ENCODE measurements at places on chromosomes 2 and 18.

GRCh38 chr2:215409331-215410127 is 26.3 kb downstream of the FN1 start:
- DNase-seq = no peak

DNA sequence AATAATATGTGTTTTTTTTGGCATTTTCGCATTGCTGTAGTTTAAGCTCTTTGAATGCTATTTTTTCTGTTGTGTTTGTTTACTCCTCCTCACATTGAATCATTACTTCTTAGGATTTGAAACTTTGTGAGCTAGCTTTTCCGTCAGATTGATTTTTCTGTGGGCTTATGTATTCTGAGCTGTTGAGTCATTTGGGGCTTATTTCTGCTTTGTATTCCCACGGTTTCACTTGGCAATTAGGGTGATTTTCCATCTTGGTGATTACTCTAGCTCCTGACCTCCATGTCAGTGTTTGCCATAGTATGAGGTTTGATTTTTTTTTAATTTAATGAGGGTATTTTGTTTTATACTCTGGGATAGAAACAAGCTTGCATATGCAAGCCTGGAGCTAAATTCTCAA is 200.0 kb downstream of the CCDC102B start:
- no peak for DNase-seq

DNA sequence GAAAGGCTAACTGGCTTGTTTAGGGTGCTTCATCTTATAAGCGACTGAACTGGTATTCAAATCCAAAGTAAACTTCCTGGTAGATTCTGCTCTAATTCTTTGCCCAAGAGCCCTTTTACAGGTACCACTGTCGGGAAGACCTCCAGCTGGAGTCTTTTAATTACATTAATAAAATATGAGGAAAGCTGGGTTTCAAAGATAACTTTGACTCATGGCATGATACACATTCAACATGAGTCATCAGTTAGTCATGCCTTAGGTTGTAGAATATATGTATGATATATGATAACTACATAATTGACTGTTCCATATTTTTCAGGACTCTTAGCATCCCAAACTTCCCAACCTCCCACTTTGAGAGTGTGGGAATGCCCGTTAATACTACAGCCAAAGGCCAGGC is 32.3 kb downstream of the ZCCHC2 start:
- no peak for DNase-seq

- no peak for DNase-seq
These were observed 19.3 kb upstream of the TNFAIP6 start for GRCh38 chr2:151338115-151338514.

DNA sequence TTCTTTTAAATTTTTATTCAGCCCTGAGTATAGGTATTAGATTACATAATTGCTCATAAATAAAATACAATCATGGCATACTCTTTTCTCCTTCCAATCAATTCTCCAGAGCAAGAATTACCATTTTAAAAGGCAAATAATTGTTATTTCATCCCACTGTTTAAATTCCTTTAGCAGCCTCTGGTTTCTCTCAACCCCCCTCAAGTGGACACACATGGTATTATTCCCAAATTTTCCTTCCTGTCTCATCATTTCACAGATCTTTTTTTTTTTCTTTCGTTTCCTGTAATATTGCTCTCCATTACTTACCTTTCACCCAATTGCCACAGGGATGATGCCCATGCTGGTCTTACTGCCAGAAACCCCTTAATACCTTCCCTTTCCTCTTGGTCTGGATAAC is 385.2 kb downstream of the RIT2 start:
- DNase-seq = peak; percentile 28

DNA sequence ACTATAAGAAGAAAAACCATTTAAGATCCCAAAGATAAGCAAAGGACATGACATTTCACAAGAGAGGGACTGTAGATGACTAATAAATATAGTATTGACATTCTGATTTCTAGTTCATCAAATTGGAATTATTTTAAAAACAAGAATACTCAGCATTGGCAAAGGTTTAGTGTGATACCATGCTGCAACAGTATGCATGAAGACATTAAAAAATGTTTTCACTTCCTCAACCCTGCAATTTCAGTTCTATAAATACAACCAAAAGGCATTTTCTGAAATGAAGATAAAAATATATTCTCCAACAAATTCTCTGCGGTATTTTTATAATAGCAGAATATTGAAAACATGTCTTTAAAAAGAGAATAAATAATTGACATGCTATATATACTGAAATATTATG is 2.1 kb downstream of the C2orf81 start:
- no peak for DNase-seq

DNA sequence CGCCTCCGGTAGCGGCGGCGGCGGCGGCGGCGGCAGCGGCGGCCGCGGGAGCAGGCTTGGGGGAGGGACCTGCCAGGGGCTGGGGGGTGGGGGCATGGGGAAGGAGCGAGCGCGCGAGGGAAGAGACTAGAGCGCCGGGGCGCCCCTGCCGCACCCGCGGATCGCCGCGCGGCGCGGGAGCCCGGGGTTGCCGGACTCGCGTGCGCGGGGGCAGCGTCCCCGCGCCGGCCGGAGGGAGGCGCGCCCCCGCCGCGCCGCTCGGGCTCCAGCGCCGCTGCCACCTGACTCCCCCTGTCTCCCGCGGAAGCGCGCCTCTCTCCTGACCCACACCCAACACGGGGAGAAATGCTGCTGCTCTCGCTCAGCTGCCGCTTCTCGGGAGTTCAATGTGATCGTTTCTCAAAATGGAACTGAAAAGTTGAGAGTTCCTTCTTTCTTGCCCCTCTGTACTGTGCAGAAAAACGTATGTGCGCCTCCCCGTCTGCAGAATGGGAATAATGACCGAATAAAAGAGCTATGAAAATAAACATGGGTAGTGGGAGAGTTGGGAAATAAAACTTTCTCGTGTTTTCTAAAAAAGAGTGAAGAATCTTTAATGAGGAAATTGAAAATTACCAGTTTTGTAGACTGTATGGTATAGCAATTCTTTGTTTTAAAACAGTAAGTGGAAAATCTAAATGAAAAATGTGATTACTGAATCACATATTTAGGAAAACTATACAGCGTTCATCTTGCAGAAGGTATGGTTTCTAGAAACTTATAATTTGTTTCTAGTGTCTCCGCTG is 455 bp upstream of the TLK1 start:
- peak; percentile 34 for DNase-seq

GRCh38 chr2:222034058-222034457 is 264.7 kb downstream of the PAX3 start:
- DNase-seq = no peak

- no peak for DNase-seq
These were observed 130.0 kb upstream of the HDAC4 start for GRCh38 chr2:239530749-239531316.

DNA sequence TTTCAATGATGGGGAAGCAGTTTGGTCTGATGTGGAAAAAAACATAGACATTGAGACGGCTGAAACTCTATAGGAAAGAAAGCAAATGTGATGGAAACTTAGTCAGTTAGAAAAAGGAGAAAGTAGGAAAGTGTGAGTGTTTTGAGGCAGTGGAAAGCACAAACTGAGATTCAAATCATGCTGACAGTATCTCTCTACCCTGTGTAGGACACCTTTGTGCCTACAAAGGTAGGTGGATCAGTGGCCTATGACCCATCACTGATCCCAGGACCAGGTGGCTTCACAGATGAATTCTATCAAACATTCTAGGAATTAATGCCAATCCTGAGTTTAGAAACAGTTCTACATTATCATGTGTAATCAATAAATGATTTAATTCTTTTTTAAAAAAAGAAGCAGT is 57.1 kb downstream of the CD226 start:
- DNase-seq = no peak

DNA sequence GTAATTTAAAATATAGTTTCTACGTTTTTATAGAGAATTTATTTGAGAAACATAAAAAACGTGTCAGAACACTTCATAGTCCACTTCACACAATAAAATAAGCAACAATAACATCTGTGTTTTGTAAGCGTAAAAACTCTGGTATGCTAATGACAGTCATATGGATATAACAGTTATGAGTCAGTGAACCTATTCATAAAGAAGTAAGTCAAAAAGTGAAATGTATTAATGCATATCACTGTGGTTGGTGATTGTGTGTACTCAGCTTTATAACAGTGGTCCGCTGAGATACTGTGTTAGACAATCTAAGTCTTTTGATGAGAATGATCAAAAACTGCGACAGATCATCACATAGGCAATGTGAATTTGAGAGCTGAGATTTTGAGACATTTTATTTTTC is 153.2 kb downstream of the WDR7 start:
- DNase-seq = no peak

DNA sequence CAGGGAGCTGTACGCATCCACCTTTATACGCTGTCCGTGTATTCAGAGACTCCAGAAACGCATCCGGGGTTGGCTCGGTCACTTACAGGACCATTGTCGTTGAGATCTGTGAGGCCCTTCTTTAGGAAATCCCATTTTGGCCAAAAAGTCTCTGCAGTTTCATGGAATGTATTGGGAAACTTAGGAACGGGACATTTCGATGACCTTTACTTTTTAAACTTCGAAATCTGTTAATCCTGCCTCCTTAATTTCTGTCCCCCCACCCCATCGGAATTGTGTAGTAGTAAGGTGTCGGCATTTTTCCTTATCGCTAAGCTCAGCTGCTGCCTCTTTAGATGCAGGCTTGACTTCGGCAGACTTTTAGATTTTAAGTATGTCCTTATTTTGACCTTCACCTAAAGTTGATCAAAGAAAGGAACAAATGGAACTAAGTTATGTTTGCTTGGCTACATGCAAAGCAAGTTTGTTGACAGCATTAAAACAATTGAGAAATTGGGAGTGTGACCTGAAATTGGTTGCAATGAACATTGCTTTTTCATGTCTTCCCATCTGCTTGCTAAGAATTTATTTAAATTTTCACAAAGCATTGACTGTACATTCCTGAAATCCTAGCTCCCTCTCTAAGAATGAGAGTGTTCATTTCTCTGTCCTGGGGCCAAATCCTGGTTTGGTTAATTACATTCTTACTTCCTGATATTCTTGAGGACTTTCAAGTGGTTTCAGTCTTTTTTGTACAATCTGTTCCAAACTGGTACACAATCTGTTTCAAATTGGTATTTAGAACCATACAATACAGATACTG is 884 bp upstream of the RAPH1 start:
- DNase-seq = no peak

- DNase-seq = no peak
These were observed 47.7 kb downstream of the MAPRE2 start for GRCh38 chr18:35088921-35089320.

- DNase-seq = no peak
These were observed 266.9 kb downstream of the DYSF start for GRCh38 chr2:71720283-71720560.

- DNase-seq = no peak
These were observed 101.3 kb downstream of the PID1 start for GRCh38 chr2:229169751-229170150.

DNA sequence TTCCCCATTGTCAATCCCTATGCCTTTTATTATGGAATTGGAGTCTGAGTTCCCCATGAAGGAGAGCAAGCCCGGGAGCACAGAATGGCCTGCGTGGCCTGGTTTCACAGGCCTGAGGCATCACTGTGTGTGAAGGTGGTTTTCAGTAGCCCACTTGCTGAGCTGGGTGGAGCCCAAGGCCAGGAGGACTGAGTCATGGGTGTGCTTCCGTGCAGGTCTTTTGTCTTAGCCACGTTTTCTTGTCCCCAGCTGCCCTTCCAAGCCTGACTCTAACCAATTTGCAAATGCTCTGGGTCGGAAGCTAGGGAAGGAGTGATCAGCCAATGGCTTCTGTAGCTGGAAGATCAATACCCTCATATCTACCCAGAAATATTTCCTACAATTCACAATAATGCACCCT is 119.2 kb downstream of the MAPK4 start:
- no peak for DNase-seq

Data from kidney glomerular epithelial cell (primary cell).